ENCODE measurements at places on chromosomes 5 and 9.

GRCh38 chr9:12640016-12640587, 53.1 kb upstream of the TYRP1 start:
- peak; percentile 61 for DNase-seq

DNA sequence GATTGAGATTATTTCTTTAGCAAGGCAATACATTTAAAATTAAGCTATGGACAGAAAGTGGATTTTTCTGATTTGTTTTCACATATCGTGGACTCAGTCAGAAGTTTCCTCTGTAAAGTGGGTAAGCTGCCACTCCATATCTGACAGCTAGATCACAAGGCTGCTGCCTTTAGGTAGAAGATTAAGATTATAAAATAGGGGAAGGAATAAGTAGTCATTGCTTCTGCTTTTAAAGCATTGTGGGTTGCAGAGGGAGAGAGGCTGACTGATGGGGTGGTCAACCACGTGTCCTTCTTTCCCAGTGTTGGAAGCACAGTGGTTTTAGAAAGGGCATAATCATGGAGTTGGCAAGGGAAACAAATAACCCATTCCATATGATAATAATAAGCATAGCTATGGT, 74.3 kb upstream of the MOCS2 start:
- no peak for DNase-seq

DNA sequence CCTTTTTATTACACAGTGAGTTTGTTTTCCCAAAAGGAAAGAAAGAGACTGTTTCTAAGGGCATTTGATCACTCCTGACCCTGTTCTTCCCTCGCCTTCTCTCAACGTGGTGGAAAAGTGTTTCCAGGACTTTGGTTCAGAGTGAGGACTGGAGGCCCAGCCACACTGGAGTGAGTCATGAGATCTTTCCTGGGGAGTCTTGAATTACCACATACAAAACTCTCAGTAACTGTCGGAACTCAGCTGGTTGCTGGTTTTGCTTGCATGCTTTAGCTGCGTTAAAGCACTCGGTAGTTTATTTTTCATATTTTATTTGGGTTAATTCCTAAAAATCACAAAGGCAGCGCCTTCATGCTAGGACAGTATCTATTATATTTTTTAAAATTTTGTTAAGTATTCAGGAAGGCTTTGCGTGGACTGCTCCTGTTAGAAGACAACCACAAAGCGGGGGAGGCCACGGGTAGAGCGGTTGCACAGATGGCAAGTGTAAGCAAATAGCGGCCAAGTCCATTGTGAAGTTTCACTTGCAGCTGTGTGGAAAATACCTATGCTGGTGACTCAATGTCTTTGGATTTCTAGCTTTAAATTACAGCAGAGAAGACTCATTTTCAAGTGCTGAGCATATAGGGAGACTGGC, 77.7 kb downstream of the ARSB start:
- DNase-seq = peak; percentile 90

- no peak for DNase-seq
These were observed 6.4 kb upstream of the ST6GALNAC6 start for GRCh38 chr9:127905788-127906191.

DNA sequence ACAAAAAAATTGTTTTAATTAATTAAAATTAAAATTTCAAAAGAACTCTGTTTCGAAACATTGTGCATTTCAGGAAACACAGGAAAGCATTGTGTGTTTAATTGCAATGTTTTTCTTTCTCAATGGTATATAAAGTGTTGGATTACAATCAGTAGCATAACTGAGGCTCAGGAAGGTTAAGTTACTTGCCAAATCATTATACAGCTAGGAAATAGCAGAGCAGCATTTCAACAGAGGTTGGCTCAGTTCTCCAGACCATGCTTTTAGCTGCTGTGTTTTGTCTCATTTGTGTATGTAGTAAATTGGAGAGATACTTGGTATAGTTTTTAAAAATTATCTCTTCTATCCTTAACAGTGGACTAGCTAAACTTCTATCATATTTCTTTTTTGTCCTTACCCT, 30.0 kb upstream of the CAMLG start:
- DNase-seq = no peak

- no peak for DNase-seq
These were observed 214.3 kb downstream of the C9orf50 start for GRCh38 chr9:129406278-129407225.

GRCh38 chr9:127177665-127178265, 55.3 kb upstream of the ANGPTL2 start:
- DNase-seq = no peak

- DNase-seq = no peak
These were observed 88.6 kb downstream of the PLPPR1 start for GRCh38 chr9:101117161-101117560.

DNA sequence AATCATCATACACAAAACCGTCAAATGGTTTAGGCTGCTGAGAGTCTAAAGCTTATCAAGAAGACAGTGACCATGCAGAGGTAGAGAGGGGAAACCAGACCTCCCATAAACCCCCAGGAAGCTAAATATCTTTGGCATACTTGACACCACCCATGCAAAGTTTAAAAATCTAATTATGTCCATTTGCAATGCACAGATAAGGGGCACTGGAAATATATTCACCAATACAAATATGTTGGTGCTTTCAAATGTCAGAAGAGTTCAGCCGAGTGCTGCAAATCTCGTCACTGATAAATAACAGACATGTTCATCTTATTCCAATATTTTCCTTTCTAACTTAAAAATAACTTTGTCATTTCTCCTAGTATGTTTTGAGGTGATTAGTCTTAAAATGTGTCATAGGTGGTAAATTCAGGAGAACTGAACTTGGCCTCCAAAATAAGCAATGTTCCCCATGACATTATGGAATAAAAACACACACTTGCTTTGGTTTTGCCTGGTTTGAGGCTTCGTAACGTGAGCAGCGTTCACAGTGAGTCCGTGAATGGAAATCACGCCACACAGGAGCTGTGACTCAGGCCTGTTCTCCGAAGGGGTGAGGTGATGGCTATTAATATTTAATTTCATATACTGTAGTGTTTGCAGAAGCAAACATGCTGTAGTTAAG, 182.2 kb downstream of the AOPEP start:
- no peak for DNase-seq

GRCh38 chr5:179345433-179346321, at the start of gene ADAMTS2:
Gene ADAMTS2, minus strand, starts transcription at chr5:179345461. Its CDS starts 133 bp downstream, at chr5:179345328.
- no peak for DNase-seq

GRCh38 chr5:156758011-156758791, 91.9 kb upstream of the PPP1R2B start:
- no peak for DNase-seq

DNA sequence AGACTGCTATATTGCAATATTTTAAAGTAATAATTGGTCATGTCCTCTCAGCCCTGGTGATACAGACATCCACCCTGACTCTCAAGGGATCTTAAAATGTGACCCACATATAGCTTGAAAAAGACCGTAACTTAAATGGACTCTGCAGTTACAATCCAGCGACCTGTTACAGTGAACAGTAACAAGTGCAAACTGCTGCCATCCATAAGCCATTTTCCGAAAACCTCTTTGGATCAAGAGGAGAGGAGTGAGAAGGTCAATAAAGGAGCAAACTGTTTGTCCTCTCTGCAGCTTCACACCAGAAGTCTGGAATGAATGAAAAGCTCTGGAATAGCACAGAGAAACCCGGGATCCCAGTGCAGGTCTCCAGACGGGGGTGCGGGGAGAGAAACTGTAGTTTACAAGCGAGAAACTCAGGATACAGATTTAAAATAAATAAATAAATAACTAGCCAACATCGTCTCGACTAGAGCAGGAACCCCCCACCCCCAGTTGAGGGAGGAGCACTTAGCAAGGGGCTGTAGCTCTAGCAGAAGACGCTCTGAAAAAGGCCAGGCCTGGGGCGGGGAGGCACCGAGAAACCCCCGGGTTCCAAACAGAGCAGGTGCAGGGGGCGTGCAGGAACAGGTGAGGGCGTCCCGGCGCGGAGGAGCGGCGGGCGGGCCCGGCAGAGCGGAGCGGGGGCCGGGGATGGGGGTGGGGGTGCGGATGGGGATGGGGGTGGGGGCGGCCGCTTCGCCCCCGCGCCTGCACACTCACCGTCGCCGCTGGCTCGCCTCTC, 572 bp downstream of the ZDHHC21 start:
- DNase-seq = peak; percentile 24

- peak; percentile 24 for DNase-seq
These were observed 45.4 kb downstream of the TAF11L14 start for GRCh38 chr5:17679597-17680203.

DNA sequence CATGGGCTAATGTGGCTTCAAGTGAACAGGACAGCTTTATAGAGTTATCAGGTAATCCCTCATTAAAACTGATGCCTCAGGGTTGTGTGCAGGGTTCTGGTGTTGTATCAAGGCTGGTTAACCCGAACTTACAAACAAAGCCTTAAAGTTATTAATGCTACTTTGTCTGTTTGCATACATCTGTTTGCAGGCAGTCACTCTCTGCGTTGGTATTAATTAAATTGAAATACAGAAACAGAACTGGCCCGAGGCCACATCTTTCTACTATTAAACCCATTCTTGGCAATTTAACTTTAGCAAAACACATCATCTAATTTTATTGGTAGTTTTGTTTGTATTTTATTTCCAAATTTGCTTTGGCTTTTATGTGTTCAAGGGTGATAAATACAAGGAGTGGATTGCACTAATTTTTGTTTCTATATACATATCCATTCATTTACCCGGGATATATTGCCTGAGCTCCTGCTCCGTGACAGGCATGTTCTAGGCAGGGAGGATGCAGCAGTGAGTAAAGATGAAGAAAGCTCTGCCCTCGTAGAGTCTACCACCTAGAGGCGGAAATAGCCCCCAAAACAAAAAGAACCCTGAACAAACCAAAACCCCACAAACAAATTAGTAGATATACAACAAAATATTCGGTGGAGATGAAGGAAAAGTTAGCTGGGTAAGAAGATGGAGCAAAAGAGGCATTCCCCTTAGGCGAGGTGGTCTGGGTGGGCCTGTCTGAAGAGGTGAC, 164.2 kb downstream of the MACROH2A1 start:
- no peak for DNase-seq

DNA sequence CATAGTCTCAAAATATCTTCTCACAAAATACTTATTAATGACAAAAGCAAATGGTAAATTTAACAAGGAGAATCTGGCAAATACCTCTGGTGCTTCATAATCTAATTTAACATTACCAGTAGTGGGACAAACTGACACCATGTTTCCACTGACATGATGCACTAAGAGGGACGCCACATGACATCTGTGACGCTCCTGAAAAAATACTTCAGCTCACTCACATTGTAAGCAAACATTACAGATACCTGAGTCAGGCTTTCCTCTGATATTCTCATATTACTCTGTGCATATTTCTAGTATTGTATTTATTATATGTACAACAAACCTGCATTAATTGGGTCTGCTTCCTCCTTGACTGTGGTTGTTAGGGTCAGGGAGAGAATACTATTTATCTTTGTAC, 56.7 kb upstream of the OSMR start:
- no peak for DNase-seq

GRCh38 chr5:154118893-154119336, 71.6 kb upstream of the GALNT10 start:
- peak; percentile 49 for DNase-seq

DNA sequence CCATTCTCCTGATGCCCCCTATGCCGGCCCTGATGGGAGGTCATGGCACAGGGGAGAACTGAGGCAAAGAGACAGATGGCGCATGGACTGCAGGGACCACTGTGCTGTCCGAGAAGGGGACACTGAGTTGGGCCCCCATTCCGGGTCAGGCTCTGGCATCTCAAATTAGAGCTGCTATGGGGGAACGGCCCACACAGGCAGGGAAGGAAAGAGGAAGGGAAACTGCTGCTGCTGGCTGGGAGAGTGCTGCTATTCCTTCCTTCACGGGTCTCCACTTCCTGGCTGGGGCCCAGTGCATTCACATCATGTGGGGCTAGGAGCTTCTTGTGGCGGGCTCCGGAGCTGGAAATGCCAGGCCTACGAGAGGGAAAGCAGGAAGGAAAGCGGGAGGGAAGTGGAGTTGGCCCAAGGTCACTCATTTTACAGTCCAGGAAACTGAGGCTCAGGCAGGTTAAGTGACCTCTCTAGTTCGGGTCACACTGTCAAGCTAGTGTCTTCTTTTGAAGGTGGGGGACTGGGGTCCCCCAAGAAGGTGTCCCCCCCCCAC, 1.3 kb upstream of the CARD19 start:
- DNase-seq = no peak

- peak; percentile 24 for DNase-seq
These were observed 77.7 kb downstream of the HOMER1 start for GRCh38 chr5:79436224-79436623.

DNA sequence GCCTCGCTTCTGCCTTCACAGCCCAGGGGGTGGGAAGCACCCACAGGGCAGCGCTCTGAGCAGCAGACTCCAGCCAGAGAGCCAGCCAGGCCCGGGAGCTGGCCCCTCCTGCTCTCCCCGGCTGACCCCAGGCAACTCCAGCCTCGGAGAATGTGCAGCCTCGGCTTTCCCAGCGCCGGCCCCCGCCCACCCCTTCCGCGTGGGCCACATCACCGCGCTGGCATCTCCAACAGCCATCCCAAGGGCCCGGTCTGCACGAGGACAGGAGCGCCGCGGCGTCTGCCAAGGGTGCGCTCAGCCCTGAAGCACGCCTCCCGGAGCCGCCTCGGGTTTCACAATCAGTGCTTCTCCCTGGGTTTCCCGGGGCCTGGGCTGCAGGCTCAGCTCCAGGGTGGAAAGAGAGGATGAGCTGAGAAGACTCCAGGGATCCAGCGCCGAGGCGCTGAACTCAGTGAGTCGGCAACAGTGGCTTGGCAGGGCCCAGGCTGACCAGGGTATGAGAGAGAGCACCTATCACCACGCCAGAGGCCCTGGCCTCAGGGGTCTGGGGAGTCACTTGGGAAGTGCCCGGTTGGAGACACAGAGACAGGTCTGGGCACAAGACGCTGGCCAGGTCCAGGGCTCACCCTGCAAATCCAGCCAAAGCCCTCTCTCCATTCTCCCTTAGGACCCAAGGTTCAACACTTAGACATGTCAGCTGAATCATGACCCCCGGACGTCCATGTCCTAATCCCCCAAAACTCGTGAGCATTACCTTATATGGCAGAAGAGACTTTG, 79.6 kb downstream of the ADAMTS2 start:
- peak; percentile 93 for DNase-seq

- DNase-seq = peak; percentile 43
These were observed 208.4 kb downstream of the CD180 start for GRCh38 chr5:66987949-66988838.

- DNase-seq = no peak
These were observed 7.2 kb upstream of the TARS1 start for GRCh38 chr5:33433303-33434240.

Measured in M059J (cell line).